ENCODE measurements at places on chromosomes 7 and 10. TPM values are rescaled to one million over a fixed set of nuclear protein-coding genes. Genes with fewer than 3 reads are reported as not detected.

Gene TUBB8
- not detected for total RNA-seq

GRCh38 chr7:142882338-142882678, 3.2 kb downstream of the TRPV6 start:
- H3K4me1 ChIP-seq, result peaks cover 5% of the 10 kb centered on the region
- no peaks in the 10 kb centered on the region for H3K27me3 ChIP-seq
- no peak overlapping the region for H3K27ac ChIP-seq
- H3K36me3 ChIP-seq, result no peaks in the 10 kb centered on the region

- no peaks in the 10 kb centered on the region for H3K4me1 ChIP-seq
- no peak overlapping the region for H3K4me3 ChIP-seq
- no peaks in the 10 kb centered on the region for H3K36me3 ChIP-seq
- no peak for DNase-seq
- H3K27ac ChIP-seq, result no peak overlapping the region
Measured at GRCh38 chr10:59588791-59589190, 120.9 kb downstream of the SLC16A9 start.

DNA sequence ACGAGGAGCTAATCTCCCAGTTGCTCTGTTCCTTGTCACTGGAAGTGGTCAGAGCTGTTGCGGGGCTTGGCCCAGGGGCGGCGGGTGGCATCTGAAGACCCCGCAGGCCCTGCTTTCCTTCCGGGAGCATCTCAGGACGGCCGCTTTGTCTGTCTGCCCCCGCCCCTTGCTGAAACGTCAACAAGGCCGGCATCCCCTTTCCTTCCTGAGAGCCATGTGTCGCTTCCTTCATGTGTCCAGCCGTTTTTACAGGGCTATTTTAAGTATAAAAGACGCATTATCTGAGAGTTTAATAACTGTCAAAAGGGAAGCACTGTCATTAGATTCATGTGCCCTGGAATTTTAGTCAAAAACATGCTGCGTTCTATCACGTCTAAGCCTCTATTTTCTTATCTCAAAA, 110.4 kb downstream of the CUX1 start:
- no peak overlapping the region for H3K27ac ChIP-seq
- no peaks in the 10 kb centered on the region for H3K4me1 ChIP-seq
- H3K27me3 ChIP-seq, result no peaks in the 10 kb centered on the region
- H3K36me3 ChIP-seq, result no peaks in the 10 kb centered on the region
- no peak overlapping the region for H3K4me3 ChIP-seq
- no peak for DNase-seq

Gene AHR
- total RNA-seq, result 100.0 TPM

DNA sequence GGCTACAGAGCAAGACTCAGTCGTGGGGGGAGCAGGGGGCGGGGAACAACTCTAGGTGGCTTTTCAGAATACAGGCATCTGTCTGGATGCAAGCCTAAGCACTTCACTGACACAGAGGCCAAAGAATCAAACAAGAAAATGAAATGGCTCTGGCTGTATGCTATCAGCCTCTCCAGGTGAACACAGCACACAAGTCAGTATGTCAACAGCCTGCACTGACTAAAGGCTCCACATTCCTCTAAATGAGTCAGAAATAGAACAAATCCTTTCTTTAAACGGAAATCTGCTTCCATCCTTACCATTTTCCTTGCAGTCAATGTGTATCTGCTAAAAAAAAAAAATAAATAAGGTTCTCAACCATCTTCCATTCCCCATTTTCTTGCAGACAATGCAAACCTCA, 88.3 kb downstream of the ARMH3 start:
- no peaks in the 10 kb centered on the region for H3K27me3 ChIP-seq
- peaks cover 10% of the 10 kb centered on the region for H3K36me3 ChIP-seq
- no peak overlapping the region for H3K27ac ChIP-seq

Gene INA
- total RNA-seq, result not detected
